ENCODE measurements at places on chromosomes 7 and 10.

- no peak for DNase-seq
These were observed 427.6 kb downstream of the PHTF2 start for GRCh38 chr7:78226059-78226719.

- DNase-seq: no peak
These were observed 9.9 kb downstream of the STARD3NL start for GRCh38 chr7:38187794-38188440.

DNA sequence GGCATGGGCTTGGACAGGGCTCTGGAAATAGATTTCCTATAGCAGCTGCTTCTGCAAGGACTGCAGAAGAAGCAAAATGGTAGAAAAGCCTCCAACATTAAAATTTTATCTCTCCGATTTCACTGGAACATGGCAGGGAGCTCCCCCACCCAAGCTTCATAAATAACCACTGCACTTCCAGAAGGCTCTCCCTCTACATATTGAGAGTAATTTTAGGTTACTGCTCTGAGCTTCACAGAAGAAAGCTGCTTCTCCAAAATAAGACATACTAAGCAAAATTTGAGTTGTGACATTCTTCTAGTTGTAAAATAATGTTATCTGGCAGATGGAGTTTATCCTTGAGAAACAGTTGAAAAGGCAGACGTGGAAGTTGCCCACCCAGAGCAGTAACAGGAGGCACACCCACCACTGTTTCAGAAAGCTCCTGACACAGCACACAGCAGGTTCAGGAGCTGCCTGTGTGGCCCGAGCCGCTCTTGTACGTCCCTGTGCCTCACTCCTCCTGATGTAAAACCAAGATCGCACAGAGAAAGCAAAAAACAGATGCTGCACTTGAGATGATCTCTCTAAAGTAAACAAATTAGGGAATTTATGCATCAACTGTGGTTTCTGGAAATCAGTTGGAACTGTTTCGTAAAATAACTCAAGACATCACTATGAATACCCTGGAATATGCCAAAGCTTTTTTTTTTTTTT, 621.0 kb downstream of the PARD3 start:
- peak; percentile 59 for DNase-seq

DNA sequence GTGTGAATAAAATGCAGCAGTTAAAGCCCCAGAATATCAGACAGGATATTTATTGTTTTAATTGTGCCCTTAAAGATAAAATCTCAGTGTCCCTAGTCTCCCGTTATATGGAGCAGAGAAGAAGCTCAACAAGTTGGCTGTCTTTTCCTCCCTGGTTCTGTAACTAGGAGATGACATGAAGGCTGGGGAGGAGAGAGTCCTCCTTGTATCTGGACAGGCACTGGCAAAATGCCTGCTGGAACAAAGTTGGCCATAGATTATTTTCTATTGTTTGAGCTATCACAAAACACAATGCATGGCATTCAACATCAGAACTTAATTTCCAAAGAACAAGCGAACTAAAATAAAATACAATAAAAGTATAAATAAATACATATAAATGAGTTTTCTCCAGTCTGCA, 694.9 kb upstream of the KCND2 start:
- DNase-seq: no peak

DNA sequence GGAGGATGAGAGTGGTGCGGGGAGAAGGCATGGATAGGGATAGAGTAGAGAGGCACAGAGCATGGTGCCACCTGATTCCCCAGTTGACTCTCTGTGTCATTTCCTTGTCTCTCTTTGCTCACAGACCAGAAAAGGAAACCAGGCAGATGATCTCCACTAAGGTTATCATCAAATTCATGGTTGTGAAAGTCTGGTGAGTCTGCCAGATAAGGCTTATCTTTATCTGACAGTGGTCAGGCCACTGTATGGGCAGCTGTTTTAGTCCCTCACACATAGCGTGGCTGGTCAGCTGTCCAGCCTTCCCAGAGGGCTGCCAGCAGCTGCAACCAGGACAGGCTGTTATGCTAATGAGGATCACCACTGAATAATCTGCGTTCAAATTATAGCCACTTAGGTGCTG, 99.0 kb downstream of the ADRA2A start:
- no peak for DNase-seq

All from AG04449 (cell line).